ENCODE measurements at places on chromosomes 1 and 21. TPM values are rescaled to one million over a fixed set of nuclear protein-coding genes. Genes with fewer than 3 reads are reported as not detected.

DNA sequence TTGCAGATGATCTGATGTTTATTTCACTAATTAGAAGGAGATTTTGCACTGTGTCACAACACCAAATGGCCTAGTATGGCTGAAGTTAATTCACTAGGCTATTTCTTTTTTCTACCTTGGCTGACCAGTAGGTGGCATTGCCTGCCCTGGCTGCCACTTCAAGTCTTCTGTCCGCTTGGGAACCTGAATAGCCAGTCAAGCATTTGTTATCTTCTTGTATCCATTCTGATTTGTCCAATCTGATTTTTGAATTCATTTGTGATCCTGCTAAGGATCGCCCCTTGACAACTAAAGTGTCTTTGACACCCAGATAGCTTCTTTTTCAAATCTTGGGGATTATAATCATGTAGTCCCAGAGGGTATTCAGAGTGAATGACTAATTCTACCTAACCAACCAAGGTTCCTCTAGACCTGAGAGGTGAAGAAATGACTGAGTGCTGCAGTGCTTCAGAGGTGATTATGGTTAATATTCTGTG, 99.4 kb downstream of the GIPC2 start:
- DNase-seq: peak; percentile 69

- no peak for DNase-seq
Observed at GRCh38 chr1:183043254-183043653, 20.0 kb downstream of the LAMC1 start.

DNA sequence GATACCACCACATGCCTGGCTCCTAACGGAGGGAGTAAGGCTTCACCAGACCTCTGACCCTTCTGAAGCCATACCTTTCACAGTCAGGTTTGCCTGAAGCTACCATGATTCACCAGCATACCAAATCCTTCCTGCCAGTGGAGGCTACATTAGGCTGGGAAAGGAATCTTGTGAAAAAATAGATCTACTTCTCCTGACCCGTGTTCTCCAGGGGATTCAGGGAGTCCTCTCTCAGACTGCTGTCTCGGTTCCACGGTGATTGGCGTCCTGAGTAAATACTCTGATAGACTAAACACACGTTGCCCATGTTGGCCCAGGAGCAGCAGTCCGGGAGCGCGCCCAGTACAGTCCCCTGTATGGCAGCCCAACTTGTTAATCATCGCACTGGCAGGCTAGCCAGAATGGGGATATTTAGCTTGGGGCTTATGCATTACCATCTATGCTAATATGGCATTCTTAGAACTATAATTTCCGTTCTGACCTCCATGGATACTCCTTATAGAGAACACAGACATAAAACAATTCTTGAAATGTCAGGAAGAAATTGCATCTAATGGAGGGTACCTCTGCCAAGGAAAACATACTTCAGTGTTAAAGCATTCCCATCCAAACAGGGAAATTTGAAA, 173.2 kb downstream of the ROR1 start:
- DNase-seq: no peak

CYP4B1 gene
- not detected for total RNA-seq

MPL gene
- not detected for total RNA-seq

KCNC4 gene
- total RNA-seq: 6.7 TPM

CD247 gene
- total RNA-seq: 4.9 TPM

- no peak for DNase-seq
Observed at GRCh38 chr1:90317628-90318027, 322.7 kb downstream of the ZNF326 start.

DNA sequence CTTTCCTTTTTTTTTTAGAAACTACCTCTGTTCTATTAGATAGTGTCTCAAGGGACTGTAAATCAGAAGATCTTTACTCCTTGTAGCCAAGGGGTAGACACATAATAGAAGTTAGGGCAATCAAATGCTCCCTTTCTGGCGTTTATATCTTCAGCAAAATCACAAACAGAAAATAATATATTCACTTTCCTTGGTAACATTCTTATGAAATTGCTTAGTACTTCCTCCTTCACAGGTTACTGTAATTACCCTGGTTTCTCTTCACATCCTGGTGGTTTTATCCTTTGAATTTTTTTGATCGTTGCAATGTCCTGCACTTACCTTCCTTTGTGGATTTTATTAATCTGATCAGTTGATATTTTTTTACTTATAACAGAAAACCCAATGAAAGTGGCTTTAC, 1064.9 kb downstream of the NCAM2 start:
- no peak for DNase-seq

DNA sequence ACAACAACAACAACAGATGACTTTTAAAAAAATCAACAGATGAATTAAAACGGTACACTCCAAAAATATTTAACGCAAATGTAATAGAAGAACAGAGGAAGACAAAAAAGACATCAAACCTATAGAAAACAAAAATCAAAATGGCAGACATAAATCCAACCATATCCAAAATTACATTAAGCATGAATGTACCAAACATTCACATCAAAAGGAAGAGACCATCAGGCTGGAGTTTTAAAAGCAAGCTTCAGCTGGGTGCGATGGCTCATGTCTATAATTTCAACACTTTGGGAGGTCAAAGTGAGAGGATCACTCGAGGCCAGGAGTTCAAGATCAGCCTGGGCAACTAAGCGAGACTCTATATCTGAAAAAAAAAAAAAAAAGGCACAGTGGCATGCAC, 116.2 kb downstream of the SMYD3 start:
- no peak for DNase-seq

ERI3 gene
- total RNA-seq: 58.2 TPM

GRCh38 chr1:5455056-5455455, 537.2 kb downstream of the NPHP4 start:
- no peak for DNase-seq

TEX38 gene
- not detected for total RNA-seq

DNA sequence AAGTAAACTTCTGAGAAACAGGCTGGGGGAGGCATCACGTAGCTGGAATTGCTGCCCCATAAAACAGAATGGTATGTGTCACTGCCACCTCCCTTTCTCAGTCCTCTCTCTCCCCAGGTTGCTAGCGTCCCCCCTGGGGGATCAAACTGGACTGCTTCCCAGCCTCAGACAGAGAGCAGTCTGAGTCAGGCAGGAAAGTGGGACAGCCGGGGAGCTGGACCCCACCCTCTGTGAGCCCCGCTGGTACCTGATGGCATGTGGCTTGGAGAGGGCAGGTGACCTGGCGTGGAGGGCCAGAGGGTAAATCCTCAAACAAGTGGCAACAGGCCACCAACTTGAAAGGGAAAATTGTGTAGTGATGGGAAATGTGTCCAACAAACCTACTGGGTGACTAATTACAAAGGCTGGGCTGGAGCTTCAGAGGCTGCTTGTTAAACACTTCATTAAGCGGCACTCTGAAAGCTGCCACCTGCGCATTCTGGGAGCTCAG, 1.0 kb upstream of the SFN start:
- DNase-seq: peak; percentile 44

DNA sequence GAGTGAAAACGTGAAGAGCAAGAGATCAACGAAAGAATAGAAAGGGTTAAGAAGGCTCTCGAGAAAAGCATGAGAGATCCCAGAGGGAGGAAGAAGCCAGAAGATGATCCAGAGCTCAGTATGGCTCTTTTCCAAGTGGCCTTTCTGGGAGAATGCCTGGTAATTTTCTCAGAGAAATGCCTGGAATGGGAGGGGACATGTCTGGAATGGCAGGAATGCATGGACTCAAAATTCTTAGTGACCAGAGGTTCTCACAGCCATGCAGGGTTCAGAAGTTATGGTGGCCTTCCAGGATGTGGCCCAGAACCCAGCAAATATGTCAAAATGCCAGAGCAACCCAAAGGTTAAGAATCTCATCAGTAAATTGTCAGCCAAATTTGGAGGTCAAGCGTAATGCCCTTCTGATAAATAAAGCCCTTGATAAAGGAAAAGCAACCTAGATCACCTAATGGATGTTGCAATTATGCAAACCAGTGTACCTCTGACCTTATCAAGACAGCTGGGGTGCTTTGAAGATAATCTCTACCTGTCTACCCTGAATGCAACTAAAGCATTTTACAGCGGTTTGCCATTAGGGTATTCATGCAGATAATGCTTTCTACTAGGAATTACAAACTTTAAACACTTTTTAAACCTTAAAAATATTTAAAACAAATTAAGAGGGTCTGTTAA, 53.1 kb downstream of the NBPF6 start:
- no peak for DNase-seq

TIAM1 gene
- total RNA-seq: 5.8 TPM

DNA sequence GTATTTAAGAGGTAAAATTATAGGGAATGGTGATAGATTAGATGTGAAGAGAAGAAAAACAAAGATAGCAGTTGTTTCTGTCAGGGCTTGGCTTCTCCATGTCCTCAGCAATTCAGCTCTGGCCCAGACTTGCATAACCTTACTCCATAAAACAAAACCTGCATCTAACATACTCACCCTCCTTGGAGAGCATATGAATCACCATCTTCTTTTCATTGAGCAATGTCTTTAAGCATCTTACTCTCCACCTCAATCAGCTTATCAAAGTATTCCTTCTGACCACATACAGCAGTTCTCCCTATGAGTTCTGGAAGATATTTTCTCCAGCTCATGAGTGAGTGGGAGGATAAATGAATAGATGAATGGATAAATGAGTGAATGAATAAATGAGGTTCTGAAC, 49.0 kb downstream of the RAB3B start:
- DNase-seq: no peak

DNA sequence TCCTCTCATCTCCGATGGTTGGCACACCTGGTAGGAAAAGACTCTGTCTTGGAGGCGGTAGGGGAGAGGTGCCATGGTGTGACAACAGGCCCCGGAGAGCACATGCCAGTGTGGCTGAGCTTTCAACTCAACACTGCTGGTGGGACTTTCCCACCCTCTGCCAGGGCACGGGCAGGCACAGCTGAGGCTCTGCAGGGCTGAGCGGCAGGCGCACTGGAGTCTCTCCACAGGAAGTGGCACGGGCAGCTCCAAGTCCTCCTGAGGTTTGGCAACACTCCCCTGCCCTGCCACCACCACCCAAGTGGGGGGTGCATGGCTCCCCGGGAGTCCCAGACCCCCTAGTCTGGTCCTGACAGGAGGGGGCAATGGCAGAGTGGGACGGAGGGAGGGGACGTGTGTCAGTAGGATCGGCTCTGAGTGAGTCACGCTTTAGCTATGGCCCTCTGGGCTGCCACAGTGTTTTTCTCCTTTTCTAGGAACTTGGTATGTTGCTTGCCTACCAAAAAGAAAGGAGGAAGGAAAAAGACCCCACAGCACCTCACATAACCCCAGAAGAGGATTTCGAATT, 27.3 kb upstream of the EVA1B start:
- no peak for DNase-seq

CNR2 gene
- total RNA-seq: 0.12 TPM

DNA sequence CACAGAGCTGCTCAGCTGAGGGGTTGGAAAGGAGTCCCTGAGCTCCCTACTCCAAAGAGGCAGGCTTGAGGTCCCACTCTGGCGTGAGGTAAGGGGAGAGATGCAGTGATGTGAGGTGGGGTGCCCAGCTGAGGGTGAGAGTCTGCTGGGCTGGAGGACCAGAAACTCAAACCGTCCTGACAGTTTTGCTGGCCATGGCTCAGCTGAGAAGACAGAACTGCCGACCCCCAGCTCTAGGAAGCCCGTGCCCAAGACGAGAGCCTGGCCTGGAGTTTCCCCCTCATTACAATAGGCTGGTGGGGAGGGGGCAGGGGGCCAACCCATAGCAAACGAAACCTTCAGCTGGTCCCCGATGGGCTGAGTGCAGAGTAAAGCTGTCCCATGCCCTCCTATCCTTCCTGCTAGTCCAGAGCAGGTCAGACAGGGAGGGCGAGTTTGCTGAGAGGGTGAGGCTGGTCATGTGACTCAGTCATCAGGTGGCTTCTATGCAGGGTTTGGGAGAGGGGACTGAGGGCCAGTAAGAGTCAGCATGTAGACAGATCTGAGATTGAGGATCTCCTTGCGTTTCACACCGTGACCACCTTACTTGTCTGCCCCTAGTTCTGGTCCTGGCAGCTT, 129.3 kb downstream of the PRDM2 start:
- peak; percentile 86 for DNase-seq

CBR1 gene
- 81.6 TPM for total RNA-seq

DNA sequence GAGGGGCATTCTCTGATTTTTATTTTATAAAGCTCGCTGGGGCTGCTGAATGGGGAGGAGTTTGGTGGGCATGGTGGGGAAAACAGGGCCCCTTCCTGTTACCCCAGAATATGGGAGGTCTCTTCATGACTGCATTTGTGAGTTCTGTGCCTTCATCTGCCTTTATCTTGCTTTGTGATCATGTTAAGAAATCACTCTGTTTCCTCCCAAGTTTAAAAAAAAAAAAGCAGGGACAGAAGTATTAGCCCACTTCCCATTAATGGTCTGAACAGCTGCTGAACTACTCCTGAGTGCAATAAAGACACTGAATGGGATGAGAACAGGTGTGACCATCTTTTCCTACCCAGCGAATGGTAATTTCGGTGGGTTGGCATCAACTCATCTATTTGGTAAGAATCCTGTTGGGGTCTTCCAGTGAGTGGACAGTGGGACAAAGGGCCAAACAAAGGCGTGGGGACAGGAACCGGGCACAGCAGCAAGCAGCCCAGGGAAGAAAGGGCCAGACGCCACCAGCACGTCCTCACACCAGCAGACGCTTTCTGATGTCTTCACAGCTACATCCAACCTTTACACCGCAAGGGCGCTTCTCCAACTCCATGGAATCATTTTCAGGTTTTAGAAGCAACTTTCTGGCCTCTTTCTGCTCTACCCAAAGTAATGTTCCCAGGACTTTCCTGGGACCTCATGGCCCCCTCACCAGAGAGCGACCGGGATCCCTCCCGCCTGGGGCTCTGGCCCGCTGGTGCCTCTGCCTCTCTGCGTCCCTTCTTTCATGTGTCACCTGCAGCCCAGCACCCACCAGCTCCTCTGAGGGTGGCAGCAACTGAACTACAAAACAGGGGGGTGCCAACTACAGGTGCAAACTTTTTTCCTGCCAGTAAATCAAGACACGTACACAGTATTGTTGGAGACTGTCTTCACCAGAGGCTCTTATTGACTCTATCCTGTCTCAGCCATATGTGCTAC, 160.2 kb downstream of the ADSS2 start:
- DNase-seq: no peak

Measured in colonic mucosa (tissue), 4 donors.